ENCODE measurements at places on chromosomes 6 and 20. TPM values are rescaled to one million over a fixed set of nuclear protein-coding genes. Genes with fewer than 3 reads are reported as not detected.

DNA sequence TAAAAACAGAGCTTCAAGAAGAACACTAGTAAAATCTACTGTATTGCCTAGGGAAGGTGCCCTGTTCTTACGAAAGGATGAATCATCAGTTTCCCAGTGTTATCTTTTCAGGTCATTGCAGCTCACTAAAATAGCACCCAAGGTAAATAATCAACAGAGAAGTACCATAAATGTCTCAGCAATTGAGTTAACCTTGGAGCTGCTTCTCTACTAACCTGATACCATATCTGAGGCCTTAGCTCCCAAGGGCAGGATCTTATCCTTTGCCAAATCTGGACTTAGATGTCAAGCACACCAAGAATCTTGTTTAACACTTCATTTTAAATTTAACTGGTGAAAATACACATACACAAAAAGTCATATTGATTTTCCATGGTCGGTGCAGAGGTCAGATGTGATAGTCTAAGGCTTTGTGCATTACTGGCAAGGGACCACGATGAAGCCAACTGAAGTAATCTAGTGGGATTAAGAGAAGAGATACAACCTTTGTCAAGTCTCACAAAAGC lies 81.5 kb downstream of the EDN1 start:
- no peak for DNase-seq

- DNase-seq = no peak
Observed at GRCh38 chr6:7234547-7234946, 78.5 kb downstream of the SSR1 start.

- DNase-seq = no peak
Observed at GRCh38 chr6:48744948-48745347, 634.0 kb upstream of the PTCHD4 start.

DNA sequence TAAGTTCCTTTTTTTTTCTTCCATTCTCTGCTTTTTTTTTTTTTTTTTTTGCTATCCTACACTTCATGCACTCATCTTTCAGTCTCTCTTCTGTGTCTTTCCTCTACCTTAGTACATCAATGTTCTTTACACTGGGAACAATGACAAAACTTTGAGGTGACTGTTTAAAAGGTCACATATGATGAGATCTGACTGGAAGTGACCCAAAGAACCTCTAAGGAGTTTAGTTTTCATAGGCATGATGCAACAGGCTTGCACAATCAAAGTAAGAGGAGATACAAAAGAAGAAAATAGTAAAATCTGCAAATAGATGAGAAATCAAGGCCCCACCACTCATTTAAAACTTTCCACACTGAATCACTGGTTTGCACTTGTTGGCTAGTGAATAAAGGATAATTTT lies 840.8 kb downstream of the TBC1D32 start:
- DNase-seq = no peak

- no peak for DNase-seq
Observed at GRCh38 chr6:1382331-1382882, 7.0 kb upstream of the FOXF2 start.

GRCh38 chr20:35326021-35326739 lies 34.0 kb upstream of the FAM83C start:
- DNase-seq = no peak

GRCh38 chr6:1486387-1486786 lies 97.0 kb downstream of the FOXF2 start:
- no peak for DNase-seq

- DNase-seq = no peak
Observed at GRCh38 chr20:40868551-40869217, 159.9 kb upstream of the TOP1 start.

- DNase-seq = no peak
Observed at GRCh38 chr6:92608751-92609150, 810.6 kb downstream of the EPHA7 start.

DNA sequence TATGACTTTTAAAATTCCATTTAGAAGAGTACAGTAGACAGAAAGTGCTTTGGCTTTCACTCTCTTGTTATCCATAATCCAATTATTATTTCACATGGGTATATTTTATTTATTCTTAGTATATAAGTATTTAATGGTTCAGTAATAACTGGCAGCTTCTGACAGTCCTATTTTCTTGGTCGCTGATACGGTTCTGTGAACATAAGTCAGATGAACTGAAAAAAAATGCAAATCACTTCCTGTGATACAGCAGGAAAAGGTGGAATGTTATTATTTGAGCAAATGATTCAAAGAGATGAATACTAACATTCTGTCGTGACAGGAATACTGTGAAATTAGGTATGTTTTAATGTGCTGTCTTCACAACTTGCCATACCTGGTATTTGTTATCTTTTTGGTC lies 132.3 kb downstream of the ARHGAP18 start:
- no peak for DNase-seq

- DNase-seq = no peak
Observed at GRCh38 chr6:33874136-33874760, 70.4 kb upstream of the MLN start.

- no peak for DNase-seq
Observed at GRCh38 chr20:64160118-64160517, 4.1 kb upstream of the MYT1 start.

DNA sequence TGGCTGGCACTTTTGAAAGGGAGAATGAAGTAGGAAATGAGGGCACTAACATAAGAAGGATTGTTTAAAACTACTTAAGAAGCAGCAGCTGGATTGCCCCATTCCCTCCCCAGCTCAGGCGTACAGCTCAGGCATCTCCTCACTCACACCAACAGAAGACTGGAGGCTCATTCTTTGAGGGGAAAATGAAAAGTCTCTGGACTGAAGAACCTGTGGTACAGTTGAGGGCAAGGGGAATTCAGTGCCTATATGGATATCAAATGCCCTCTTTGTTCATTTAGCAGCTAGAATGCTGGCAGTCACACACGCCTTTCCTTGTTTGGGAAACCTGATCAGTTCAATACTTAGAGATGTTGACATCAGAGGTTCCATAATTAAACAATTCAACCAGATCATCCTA lies 502.1 kb upstream of the SOX4 start:
- DNase-seq = no peak

DNA sequence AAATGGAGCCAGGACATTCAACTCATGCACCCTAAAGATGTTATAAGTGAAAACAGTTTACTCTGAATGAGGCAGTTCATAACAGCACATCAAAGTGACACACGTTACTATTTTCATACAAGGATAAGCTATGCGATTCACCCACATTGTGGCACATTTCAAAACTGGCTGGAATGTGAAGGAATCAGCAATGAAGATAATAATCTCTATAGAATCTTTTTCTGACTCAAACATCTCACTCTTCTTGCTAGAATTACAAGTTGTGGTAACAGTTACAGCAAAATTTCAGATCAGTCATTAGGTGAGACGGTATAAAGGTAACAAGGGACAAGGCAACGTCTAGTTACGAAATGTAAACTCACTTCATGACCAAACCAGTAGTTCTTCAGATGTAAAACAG lies 17.5 kb downstream of the TMEM244 start:
- DNase-seq = no peak

GRCh38 chr6:105484238-105485161 lies 81.6 kb upstream of the PREP start:
- no peak for DNase-seq

DNA sequence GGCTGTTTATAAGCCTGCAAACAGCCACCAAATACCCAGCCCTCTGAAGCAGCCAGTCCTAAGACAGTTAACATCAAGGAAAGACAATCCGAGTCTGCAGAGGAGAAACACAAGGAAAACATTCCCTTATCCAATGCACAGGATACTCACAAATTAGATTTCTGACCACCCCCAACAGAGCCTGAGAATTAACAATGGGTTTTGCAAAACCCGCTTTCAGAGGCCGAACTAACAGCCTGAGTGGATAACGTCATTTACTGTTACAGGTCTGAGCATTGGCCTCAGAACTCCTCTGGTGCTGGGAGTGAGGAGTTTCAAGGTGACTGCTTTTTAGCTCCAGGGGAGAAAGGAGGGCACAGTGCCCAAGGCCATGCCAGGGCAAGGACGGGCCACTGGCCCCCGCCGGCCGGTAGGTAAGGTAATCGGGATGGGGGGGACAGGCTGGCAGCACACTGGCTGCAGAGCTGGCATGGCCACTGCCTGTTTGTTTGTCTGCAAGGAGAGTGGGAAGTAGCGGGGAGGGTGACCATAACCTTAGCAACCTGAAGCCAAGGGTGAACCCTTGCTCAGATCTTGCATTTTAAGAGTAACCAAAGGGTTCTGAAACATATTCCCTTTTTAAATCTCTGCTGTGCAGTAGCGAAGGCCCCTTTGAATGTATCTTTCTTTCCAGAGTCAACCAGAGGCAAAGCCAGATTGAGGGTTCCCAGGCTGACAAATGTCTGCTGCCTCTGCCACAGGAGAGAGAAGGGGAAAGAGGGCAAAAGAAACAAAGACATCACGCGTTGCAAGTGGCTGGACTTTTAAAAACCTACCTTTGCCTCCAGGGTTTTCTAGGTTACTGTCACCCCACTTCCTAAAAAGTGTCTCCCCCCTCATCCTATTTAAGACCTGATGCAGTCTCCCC lies 3.9 kb downstream of the ZMYND8 start:
- no peak for DNase-seq

DNA sequence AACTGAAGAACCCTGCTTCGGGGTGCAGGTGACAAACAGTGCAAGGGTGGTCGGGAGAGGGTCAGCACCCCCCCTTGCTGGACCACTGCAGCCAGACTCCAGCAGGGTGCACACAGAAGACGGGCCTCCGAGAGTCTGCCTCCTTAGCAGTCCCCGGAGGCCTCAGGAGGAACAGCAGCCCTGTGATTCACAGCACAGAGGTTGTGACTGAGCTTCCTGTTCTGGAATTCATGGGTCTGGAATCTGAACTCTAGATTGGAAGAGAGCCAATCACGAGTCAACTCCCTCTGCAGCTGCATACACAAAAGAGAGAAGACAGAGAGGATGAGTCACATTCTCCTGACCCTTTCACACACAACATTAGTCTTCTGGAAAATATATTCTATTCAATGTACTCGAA lies 249.0 kb upstream of the OPRM1 start:
- DNase-seq = no peak

DNA sequence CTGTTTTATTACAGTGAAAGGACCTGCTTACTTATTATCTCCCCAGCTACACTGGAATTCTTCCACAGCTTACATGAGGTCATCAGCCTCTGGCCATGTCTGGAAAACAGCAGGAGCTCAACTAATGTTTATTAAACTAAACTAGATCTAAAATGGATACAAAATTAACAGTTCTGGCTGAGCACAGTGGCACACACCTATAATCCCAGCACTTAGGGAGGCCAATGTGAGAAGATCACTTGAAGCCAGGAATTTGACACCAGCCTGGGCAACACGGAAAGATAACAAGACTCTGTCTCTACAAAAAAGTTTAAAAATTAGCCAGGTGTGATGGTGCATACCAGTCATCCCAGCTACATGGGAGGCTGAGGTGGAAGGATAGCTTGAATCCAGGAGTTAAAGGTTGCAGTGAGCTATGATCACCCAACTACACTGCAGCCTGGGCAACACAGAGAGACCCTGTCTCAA lies 220.8 kb upstream of the MARCKS start:
- DNase-seq = no peak

GRCh38 chr20:45016089-45016671 lies 49.9 kb downstream of the STK4 start:
- DNase-seq = no peak

DNA sequence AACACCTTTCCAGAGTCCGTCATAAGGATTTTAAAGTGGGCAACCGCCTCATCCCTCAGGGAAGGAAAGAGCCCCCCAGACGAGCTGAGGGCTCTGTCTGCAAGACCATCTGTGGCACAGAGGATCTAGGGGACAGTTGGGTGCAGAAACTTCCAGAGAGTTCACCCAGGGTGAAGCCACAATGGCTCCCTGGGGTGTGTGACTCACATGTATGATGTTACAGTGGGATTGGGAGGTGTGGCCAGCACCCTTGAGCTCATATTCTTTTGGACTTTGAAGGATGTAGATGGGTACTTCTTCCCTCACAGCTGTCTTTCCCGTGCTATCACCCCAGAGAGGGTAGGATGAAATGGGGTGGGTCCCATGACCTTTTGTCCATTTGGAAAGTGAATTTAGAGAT lies 95.5 kb downstream of the NCR2 start:
- no peak for DNase-seq

DNA sequence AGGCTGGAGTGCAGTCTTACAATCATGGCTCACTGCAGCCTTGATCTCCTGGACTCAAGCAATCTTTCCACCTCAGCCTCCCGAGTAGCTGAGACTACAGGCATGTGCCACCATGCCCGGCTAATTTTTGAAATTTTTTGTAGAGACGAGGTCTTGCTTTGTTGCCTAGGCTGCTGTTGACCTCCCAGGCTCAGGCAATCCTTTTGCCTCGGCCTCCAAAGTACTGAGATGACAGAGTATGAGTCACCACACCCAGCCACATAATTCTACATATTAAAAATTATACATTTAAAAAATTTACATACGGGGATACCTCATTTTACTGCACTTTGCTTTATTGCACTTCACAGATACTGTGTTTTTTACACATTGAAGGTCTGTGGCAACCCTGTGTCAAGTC lies 115.1 kb downstream of the MAN1A1 start:
- DNase-seq = no peak

- no peak for DNase-seq
Observed at GRCh38 chr6:93550551-93551276, 131.4 kb upstream of the EPHA7 start.

- DNase-seq = no peak
Observed at GRCh38 chr6:88840796-88841539, 122.5 kb downstream of the RNGTT start.

DNA sequence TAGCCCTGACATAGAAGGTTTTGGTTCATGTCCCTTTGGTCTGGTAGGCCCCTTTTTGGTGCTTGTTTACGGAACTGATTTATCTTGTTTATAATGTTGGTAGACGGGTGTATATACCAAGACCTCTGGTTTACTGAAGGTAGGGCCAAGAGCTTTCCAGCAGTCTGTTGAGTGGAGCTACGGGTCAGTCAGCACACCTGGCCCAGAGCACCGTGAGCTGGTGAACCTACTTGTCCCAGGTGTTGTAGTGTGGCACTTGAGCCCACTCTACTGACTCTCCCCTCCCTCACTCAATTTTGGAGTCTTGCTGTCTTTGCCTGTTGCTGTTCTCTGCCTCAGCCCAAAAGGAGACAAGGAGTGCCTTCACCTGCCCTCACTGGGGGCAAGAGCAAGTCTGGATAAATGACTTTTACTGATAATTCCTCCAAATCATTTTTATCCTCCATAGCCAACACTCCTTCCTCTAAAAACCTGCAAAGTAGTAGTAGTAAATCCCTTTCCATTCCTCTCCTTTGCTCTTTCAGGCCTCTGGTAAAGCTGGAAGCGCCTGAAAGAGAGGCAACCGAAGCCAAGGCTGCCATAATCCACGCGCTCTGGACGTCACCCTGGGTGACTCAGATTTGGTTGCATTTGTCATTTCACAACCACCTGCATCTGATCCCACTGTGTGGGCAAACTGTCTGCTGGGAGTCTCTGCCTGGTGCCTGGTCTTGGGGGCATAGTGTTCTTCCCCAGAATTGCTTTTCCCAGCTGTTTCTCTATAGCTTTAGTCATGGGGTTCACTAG lies 22.2 kb downstream of the RREB1 start:
- DNase-seq = no peak

GRCh38 chr6:50030777-50031562 lies 9.2 kb upstream of the DEFB110 start:
- DNase-seq = no peak

GRCh38 chr20:30488941-30489613 lies 768.4 kb upstream of the DEFB115 start:
- no peak for DNase-seq

MUC22 gene
- total RNA-seq = not detected

INSM1 gene
- total RNA-seq = not detected

EMILIN3 gene
- not detected for total RNA-seq

FAM83C gene
- 0.10 TPM for total RNA-seq

SAMD3 gene
- total RNA-seq = 14.6 TPM

CLVS2 gene
- total RNA-seq = not detected

PPIL1 gene
- total RNA-seq = 40.8 TPM

CLDN20 gene
- total RNA-seq = not detected

TRIM15 gene
- not detected for total RNA-seq

BANF2 gene
- total RNA-seq = not detected

COX4I2 gene
- not detected for total RNA-seq

All from natural killer cell treated with Interleukin-12 subunit alpha and Interleukin-12 subunit beta and Interleukin-15 and Interleukin-18, amount 100 ng/mL, for 72 hours (primary cell).